GM12864 (cell line): ENCODE measurements at places on chromosomes 1 and 21.

DNA sequence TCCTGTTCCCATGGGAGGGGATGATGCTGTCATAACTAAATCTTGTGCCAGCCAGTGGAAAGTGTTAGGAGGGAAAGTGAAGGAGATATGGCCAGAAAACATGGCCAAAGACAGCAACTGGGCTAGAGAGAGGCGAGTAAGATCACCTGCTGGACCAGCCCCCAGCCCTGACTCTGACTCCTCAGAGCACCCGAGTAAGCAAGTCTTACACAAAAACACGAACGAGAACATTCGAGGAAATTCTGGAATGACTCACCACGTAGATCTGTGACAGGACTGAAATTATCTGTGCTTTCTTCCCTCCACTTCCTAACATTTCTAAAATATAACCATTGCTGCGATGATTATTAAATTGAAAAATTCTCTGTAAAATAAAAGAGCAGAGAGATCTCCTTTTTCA lies 9.2 kb downstream of the ZNF496 start:
- no peak for DNase-seq

DNA sequence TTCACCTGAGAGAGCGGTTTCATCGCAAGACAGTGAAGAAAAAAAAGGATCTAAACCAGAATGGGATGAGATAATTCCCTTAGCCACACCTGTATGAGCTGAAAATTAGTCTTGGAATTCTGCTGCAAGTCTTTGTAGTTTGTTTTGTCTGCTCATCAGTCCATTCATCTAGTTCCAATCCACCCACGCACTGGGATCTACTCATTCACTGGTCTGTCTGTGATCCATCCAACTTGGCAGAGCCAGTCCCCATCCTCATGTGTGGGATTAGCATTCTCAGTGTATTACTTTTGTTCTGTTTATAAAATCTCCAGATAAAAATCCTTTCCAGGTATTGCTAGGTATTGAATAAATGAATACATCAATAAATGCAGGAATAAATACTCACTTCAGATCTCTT lies 266.5 kb upstream of the USP24 start:
- DNase-seq = no peak

GRCh38 chr21:30126576-30126975 lies 40.0 kb downstream of the CLDN17 start:
- DNase-seq = no peak

- DNase-seq = no peak
These were observed 51.6 kb downstream of the GNG4 start for GRCh38 chr1:235597867-235598553.

DNA sequence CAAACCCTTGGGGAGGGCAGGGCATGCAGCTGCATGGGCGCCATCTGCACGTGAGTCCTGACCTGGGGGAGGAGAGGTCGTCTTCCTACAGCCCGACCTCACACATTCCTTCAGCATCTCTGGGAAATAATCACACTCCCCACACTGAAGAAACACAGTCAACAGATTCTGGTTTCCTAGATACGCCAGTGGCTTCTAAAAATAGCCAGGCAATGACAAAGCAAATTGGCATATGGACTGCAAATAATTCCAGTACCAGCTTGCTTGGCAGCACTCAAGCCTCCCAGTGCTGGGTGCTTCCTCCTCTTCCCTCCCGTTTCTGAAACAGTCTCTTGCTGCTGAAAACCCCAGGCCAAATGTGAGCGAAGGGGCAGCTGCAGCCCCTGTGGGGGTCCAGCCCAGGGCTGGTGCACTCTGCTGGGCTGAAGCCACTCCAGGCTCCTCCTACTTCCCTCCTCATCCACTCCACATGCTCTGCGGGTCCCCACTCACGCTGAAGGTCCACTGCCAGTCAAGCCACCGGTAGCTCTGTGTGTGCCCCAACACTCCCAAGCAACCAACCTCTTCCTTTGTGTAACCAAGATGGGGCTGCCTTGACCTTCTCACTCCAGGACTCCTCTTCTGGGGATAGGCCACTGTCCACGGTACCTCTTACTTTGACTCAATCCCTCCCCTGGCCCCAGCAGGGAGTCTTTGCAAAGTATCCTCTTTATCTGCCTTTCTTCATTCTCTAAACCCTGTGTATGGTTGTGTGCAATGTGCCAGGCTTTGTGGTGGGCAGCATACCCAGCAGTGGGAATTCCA lies 69.0 kb downstream of the KCND3 start:
- DNase-seq = no peak

GRCh38 chr1:174990382-174990999 lies 9.3 kb upstream of the CACYBP start:
- no peak for DNase-seq
